ENCODE measurements at places on chromosomes 4 and X.

DNA sequence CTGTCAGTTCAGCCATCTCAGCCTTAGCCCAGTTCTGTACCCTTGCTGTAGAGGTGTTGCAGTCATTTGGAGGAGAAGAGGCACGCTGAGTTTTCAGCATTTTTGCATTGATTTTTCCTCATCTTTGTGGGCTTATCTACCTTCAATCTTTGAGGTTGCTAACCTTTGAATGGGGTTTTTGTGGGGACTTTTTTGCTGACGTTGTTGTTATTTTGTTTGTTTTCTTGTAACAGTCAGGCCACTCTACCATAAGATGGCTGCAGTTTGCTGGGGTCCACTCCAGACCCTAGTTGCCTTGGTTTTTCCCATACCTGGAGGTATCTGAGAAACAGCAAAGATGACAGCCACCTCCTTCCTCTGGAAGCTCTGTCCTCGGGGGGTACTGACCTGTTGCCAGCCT is 22.8 kb upstream of the TMEM271 start:
- DNase-seq: no peak

DNA sequence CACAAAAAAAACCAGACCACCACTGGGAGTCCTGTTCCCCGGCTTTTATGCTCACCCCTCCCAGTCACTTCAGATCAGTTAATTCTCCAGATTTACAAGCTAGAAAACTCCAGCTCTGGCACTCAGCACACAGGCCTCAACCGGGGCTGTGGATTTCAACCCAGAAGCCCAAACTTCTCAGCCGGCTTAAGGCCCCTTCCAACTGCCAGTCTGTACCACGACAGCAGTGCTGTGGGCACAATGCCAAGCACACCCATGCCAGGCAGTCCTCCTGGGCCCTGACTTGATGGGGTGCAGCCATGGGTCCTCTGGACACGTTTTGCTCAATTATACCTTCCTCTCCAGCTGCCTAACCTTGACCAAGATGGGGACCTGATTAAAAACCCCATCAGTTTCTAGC is 12.2 kb downstream of the SOD3 start:
- no peak for DNase-seq

- DNase-seq: peak; percentile 46
Measured at GRCh38 chrX:96684339-96685209, at the start of gene DIAPH2. TSS of gene DIAPH2 (plus strand) at chrX:96684842.

DNA sequence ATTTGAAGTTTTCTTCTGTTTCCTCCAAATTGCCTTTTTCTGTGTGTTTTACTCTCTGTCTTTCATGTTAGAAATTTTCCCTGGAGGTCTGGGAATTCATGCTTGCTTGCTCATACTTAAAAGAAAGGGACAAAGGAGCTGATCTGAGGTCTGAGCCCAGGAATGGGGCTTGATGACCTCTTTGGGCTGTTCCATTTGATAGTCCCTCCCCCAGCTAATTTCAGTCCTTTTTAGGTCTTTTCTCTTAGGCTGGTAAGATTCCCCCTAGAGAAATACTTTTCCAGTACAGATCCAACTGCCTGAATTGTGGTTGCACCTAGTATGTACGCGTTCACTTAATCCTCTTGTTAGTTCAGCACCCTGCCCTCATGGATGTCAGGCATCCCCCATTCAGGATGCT is 5.5 kb upstream of the PIGA start:
- DNase-seq: no peak

GRCh38 chrX:108384783-108385182 is 53.4 kb downstream of the COL4A6 start:
- DNase-seq: no peak

DNA sequence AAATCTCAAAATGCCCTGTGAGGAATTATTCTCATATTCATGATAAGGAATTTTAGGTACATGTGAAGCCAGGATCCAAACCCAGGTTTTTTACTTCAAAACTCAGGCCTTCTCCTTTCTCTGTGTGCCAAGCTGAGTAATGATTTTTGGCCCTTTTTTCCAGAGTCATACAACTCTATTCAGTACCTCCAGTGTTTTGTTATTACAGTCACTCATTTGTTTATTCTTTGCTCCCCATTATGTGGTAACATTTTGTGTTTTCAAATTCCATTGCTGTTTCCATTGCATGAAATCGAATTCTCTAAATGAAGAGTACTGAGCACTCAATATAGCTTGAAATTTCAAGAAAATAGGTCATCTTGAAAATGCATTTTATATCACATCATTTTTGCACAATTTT is 315.4 kb downstream of the NR3C2 start:
- no peak for DNase-seq

GRCh38 chrX:118727686-118728339 is 407 bp downstream of the IL13RA1 start:
- DNase-seq: no peak

DNA sequence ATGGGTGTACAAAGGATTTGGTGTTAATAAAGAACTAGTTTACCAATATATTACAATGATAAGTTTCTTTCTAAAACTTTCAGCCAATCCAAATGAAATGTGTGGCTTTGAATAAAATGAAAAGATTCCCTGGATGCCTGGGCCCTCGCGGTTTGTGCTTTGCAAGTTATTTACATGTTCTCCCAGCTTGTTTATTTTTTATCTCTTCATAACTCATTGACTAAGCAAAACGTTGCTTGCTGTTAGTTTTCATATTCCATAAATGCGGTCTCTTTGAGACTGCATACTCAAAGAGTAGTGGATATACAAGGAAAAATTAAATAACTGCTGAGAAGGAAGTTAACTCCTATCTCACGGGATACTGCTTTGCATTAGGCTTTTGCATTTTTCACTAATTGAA is 26.0 kb downstream of the FHDC1 start:
- no peak for DNase-seq

- DNase-seq: no peak
Measured at GRCh38 chr4:102390438-102390837, 45.2 kb upstream of the SLC39A8 start.

GRCh38 chrX:37961118-37961517 is 45.2 kb upstream of the SYTL5 start:
- DNase-seq: no peak

- no peak for DNase-seq
Measured at GRCh38 chrX:72685810-72686456, 28.2 kb downstream of the PHKA1 start.

DNA sequence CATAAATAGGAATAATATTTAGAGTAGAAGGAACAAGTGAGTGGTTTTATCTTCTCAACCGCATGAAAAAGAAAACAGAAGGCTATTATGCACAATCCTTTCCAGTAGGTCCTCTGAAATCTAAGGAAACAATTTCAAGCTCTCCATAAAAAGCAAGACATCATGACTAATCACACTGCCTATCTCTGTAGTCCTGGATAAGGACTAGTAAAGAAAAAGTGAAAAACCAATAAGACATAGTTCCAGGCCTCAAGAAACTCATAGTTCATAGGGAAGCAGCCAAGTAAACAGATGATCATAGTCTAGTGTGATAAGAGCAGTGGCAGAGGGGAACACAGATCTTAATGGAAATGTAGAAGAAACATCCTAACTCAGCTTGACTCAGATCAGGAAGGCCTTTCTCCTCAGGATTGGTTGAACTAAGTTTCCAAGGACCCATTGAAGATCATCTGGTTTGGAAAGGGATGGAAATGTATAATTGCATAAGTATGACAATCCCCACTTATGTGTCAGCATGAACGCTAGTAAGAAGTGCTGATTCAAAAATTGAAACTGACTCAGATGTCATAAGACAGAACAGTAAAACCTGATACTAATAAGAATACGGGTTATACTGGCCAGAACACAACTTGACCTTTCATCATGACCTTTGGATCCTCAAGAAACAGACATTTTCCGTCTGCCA is 155.3 kb downstream of the GRIA3 start:
- no peak for DNase-seq

DNA sequence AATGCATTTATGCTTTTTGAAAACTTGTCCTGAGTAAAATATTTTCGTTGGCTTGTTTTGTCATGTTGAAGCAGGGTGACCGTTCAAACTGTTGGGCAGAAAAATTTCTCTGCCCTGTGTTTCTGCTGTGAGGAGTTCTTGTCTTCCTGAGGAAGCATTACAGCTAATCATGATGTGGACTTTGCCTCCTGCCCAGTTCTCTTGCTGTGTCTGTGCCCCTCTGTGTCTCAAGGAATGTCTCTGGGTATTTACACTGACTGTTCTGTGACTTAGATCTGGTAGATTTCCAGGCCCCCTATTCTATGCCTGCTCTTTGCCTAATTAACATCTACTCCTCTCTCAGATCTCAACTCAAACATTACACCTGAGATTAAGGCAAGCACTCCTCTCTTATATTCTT is 30.4 kb upstream of the RPL34 start:
- no peak for DNase-seq

GRCh38 chrX:119999087-119999634 is 55.6 kb upstream of the NKAP start:
- DNase-seq: no peak

- no peak for DNase-seq
Measured at GRCh38 chr4:110087070-110087708, 111.2 kb downstream of the ELOVL6 start.

DNA sequence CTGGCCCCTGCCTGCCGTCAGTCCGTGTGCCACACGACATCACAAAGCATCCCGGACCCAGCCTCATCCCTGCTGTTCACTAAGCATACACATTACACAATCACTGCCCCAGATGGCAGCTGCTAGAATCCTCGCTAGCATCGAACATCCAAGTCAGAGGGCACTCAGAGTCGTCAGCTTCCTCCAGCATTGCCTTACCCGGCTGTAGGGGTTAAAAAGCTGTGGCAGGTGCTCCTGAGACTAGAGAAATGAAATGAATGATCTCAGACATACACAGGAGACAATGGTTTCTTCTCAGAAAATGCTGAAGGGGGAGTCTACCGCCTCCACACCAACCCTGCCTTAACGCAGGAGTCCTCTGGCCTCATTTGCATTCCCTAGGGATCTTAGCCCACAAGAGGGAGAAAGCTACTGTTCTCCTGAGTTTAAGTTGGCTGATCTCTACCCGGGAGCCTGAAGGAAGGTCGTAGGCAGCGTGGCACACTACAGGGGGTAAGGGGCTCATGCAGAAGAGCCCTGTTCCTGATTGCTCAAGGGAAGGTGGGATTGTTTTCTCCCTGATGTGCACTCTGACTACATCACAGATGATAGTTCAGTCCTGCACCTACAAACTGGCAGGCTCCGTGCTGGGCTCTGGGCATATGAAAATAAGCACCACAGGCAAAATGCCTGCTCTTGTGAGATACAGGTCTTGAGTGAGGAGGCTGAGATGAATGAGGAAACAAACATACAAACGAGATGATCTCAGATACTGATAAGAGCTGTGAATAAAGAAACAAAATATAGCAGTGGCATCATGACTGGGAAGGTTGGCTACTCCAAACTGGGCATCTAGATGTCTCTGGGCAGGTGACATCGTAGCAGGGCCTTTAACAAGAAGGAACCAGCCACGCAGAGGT is 2.6 kb upstream of the KIAA0232 start:
- DNase-seq: no peak

- DNase-seq: no peak
Measured at GRCh38 chrX:70029863-70030262, 19.9 kb downstream of the AWAT2 start.

GRCh38 chrX:15418707-15419181 is 34.5 kb upstream of the VEGFD start:
- DNase-seq: no peak

- DNase-seq: no peak
Measured at GRCh38 chrX:44935640-44936039, 62.7 kb downstream of the KDM6A start.

GRCh38 chrX:155718972-155719586 is 106.3 kb upstream of the TMLHE start:
- DNase-seq: no peak

DNA sequence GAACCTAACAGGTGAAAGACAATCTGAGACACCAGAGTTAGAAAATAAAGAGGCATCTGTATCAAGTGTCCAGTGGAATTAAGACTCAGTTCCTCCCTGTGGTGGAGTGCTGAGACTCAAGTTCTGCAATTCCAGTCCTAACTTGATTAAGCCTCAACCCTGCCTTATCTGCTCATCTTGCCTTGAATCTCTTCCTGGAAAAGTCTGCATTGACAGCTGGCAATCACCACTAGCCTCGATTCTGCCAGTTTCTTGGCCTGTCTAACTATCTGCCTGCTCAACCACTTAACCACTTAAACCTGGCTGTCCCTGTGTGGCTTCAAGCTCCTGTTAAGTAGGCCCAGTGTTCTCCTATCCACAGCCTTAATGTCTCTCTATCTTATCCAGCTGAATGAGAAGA is 22.4 kb upstream of the NEIL3 start:
- DNase-seq: no peak

GRCh38 chr4:41202820-41203568 is 11.3 kb downstream of the APBB2 start:
- DNase-seq: no peak

DNA sequence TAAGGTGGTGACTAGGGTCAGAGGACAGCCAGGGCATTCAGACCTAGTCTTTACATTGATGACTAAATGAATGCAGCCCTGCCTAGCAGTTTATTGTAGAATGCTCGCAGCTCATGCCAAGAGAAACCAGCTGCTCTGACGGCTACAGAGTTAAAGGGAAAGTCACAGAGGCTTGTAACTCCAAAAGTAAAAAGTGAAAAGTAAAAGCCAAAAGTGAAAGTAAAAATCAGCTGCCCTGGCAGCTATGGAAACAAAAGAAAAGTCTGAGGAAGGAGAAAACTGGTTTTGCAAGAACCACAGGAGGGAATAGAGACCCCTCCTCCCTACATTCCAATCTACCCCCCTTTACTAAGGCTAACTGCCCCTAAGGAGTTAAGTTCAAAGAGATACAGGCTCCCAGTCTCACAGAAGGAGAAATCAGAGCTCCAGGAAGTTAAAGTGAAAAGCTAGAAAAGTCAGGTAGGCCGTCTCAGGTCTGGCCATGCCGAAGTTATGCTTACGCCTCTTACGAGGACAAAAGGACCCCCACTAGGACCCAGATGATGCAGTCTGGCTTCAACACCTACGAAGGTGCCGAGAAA is 6.0 kb downstream of the GAGE10 start:
- no peak for DNase-seq

- no peak for DNase-seq
Measured at GRCh38 chr4:119205690-119206089, 6.8 kb upstream of the USP53 start.

DNA sequence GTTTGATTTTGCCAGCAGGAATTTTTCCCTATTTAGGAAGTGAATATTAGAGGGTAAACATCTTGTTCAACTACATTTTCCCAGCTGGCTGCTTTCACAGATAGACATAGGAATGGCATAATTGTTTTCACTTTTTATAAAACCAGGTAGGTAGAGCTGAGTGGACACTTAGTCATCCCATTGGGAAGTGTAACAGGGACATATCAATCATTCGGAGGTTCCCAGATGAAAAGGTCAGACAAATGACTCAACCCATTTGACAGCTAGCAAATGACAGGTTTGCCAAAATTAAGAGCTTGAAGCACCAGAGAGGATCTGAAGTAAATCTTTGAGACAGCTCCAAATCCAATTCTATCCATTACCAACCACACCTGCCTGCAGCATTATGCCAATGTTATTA is 205.3 kb downstream of the SLC39A8 start:
- no peak for DNase-seq

GRCh38 chrX:118569676-118570075 is 74.1 kb downstream of the DOCK11 start:
- DNase-seq: no peak
